ENCODE measurements at places on chromosomes 12 and 14.
A peak's percentile ranks its signal among the peaks of the same experiment; 100 is the strongest.

- DNase-seq: no peak
Measured at GRCh38 chr12:95319694-95320331, 102.2 kb downstream of the VEZT start.

DNA sequence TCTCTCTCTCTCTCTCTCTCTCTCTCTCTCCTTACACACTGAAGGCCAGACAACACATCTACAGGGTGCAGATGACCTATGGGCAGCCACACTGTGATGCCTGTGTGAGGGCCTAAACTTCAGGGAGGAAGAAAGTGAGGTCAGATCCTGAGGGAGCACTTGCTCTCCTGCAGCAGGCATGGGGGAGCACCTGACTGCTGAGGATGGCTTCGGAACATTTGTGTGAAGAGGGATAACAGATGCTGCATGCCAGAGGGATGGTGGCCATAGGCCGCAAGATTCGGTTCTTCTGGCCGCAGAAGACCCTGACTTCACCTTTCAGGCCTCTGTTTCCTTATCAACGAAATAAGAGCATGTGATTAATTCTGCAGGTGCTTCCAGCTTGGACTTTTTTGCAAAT lies 11.7 kb upstream of the SERPINA11 start:
- DNase-seq: no peak

GRCh38 chr12:72622556-72622955 lies 350.4 kb downstream of the TRHDE start:
- no peak for DNase-seq

DNA sequence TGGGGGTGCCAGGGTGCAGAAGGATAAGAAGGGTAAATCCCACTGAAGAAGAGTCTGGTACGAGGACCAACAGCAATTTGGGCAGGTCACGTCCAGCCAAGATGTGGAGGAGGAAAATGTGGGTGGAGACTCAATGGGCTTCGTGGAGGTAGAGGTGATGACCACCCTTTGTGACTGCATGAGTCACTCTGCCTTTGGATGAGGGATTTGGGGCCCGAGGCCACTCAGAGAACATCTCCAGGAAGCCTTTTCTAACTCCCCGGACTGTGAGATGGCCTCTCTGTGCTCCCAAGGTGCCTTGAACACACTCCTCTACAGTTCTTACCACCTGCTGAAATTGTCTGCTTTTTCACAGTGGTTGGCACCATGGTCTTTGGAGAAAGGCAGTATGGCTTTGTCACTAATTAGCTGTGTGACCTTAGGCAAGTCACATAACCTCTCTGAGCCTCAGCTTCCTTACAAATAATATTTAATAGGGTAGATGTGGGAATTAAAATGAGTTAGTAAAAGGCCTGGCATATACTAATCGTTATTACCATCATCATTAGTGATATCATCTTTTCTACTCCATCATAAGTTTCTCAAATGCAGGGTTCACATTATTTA lies 67.0 kb upstream of the ARHGAP5 start:
- DNase-seq: no peak

DNA sequence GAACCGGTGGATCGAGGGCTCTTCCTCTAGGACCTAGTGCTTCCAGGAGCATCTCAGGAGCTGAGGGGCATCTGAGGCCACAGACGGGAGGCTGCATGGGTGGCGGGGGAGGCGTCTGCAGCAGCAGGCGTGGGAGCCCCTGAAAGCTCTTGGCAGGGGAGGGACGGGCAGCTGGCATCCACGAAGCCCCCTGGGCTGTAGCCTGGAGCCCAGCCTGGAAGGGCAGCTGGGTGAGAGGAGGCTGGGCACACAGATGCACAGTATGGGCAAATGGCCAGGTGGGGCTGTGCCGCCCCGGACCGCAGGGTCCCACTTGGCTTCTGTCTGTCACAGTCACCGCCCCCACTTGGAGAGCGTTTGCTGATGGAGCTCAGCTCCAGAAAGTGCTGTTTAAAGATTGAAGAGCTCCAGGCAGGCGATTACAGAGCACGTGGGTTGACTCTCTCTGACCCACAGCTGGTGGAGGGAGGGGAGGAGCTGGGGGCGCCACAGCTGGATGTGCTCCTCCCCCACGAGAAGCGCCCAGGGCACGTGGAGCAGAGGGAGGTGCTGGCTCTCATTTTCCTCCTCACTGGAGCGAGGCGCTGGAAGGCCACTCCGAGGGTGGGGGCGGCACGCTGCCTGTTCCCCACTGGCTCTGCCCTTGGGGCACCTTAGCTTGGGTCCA lies 155.0 kb upstream of the C14orf180 start:
- no peak for DNase-seq

- no peak for DNase-seq
Measured at GRCh38 chr12:30826276-30826675, 71.5 kb upstream of the CAPRIN2 start.

DNA sequence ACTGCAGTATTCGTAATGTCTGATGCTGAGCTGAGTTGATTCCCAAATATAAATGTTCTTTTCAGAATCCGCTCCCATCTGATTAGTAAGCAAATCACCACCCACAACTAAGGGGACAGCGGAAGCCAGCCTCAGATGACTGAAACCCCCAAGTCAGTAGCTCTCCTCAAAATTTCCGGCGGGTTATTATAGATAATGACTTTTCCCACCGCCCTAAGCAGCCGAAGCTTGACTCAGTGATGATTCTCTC lies 469 bp upstream of the LRFN5 start:
- no peak for DNase-seq

DNA sequence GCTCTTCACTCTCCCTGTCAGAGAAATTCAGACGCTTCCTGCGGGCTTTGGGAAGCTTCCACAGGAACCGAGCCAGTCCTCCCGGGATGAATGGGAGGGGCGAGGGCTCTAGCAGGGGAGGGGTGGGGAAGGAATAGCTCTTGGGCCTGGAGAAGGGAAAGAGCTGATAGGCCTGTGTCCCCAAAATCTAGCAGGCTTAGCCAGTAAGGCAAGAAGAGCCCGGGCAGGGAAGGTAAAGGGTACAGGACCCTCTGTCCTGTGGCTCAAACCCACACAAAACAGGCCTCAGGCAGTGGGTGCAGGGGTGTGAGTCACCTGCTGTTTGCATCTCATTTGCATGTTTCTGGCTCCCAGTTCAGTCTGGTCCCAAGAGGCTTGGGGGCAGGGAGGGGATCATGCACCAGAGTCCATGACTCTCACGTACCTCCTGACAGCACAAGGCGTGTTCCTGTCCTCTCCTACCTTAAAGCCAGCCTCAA lies 8.7 kb upstream of the SMUG1 start:
- no peak for DNase-seq

DNA sequence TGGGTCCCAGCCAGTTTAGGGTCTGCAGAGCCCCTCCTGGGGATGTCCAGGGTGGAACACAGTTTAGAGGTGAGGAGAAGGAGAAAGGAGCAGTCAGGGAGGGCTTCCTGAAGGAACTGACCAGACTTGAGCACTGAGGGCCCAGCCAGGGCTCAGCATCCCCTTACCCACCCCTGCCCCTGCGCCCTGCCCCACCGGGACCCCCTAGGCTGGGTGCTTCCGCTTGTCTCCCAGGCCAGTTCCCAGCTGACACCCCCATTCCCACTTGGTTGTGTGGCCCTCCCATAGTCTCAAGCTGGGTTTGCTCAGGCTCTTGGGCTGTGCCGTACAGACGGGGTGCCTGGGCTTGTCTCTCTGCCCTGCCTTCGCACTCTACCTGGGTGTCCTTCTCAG lies 26.3 kb upstream of the KIF26A start:
- no peak for DNase-seq

DNA sequence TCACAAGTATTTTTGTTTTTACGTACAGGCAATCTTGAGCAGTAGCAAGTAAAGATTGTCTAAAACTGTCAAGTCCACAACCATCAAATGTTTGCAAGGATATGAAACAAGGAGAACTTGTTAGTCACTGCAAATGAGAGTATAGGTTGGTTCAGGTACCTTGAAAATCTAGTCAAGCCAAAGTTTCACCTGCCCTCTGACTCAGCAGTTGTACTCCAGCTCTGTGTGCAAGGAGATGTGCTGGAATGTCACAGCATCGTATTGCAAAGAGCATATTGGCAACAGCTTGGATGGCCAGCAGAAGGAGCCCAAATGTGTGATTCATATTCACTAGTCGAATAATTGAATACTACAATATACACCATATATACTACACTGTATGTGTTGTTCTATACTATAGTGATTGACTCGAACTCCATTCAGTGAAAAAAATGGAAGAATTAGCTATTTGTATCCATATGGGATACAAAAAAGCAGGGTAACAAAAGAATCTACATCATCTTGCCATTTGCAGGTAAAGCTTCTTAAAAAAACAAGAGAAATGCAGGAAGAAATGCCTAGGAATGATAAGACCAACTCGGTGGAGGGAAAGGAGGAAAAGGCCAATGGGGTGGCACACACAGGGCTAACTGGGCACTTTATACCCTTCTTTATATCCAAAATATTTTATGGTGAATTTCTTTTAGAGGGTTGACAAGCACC lies 44.0 kb downstream of the EID3 start:
- DNase-seq: no peak

GRCh38 chr12:103824290-103824689 lies 16.7 kb downstream of the NT5DC3 start:
- no peak for DNase-seq

- DNase-seq: no peak
Measured at GRCh38 chr14:49857427-49858003, 4.9 kb upstream of the NEMF start.

DNA sequence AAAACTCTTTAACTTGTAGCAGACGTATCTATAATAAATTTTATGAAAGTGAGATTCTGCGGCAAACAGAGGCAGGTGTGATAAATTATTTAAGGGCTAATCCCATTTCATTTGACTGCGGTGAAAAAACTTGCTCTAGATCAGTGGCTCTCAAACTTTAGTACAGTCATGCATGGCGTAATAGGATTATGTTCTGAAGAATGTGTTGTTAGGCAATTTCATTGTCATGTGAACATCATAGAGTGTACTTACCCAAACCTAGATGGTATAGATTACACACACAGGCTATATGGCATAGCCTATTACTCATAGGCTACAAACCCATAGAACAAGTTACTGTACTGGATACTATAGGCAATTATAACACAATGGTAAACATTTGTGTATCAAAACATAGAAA lies 83.7 kb downstream of the HEATR5A start:
- DNase-seq: no peak

DNA sequence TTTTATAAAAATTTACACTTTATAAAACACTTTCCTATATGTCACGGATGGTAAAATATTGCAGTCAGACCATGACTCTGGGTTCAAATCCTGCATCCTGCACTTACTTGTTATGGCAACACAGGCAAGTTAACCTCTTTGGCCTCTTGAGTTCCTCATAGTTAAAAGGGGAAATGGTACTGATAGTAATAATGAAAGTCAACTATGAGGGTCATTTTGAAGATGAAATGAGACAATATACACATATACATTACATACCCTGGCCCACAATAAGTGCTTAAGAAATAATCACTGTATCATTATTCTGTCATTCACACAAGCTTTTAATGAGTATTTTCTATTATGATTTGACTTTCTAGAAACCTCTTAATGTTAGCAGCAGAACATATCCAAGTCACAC lies 64.4 kb downstream of the C12orf42 start:
- no peak for DNase-seq

DNA sequence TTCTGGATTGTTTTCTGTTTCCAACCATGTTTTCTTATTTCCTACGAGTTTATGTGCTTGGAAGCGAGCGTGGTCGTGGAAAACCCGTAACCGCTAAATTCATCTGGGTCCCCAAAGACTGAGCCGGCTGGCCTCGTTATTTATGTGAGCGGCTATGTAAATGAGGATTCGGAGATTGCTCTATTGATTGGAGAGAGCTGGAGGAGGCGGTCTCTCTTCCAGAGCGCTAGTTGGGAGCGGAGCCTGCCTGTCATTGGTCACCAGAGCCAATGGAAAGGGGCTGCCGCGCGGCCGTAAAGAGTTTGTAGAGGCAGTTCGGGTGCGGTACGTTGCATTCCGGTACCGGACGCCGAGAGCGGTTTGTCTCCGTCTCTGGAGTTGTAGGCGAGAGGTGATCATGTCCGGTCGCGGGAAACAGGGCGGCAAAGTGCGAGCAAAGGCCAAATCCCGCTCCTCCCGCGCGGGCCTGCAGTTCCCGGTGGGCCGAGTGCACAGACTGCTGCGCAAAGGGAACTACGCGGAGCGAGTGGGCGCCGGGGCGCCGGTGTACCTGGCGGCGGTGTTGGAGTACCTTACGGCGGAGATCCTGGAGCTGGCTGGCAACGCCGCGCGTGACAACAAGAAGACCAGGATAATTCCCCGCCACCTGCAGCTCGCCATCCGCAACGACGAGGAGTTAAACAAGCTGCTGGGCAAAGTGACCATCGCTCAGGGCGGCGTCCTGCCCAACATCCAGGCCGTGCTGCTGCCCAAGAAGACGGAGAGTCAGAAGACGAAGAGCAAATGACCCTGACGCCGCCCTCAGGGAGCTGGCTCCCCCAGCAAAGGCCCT lies 29.0 kb downstream of the WBP11 start:
- peak; percentile 95 for DNase-seq

DNA sequence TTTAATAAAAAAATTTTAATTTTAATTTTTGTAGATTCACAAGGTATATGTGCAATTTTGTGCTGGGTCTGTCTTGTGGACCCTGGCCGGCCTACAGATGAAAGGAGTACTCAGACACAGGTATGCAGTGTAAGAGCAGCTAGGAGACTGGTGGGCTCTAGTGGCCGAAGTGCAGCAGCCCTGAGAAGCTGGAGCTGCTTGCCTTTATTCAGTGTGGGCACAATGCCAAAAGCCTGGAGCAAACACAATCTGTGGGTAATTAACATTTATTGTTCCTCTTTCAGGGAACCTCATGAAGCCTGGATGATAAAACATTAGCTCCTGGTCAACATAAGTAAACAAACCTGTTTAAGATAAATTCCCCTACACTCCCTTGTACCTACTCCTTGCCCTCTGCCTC lies 135.7 kb upstream of the SEL1L start:
- DNase-seq: no peak

DNA sequence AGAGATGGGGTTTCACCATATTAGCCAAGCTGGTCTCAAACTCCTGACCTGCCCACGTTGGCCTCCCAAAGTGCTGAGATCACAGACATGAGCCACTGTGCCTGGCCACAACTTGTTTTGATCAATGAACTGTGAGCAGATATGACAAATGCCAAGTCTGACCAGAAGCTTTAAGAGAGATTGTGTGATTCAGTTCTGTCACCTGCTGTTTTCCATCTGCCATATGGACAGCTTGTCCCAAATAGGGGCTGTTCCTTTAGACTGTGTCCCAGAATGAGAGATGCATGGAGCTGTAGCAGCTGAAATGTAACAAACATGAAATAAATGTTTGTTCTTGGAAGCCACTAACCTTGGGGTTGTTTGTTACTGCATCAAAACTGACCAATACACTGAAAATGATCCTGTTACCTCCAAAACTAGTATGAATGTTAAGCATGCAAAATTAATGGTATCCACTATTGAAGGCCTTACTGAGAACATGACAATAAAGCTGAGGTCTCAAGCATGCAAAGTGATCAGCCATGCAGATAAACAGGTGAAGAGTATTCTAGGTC lies 65.9 kb upstream of the MED13L start:
- DNase-seq: no peak

DNA sequence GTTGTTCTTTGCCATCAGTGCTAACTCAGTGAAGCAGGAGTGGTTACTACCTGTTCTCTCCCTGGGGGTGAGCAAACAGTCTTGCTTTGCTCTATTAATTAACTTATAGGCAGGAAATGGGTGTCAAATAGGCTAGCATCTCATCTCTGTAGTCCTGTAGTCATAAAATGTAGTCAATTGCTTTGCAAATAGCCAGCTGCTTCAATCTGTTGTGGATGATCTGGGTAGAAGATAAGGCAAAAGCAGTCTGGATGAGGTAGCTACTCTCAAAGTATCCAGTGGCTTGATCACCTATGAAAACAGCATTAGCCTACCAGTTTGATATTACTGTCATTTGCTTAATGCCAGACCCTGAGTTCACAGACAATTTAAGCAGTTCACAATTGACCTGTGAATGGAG lies 369.0 kb upstream of the TMTC1 start:
- no peak for DNase-seq

Data from natural killer cell (primary cell).